ENCODE measurements at places on chromosomes 5 and 9.

GRCh38 chr5:87268970-87269377, 1.3 kb downstream of the RASA1 start:
- DNase-seq, result no peak

DNA sequence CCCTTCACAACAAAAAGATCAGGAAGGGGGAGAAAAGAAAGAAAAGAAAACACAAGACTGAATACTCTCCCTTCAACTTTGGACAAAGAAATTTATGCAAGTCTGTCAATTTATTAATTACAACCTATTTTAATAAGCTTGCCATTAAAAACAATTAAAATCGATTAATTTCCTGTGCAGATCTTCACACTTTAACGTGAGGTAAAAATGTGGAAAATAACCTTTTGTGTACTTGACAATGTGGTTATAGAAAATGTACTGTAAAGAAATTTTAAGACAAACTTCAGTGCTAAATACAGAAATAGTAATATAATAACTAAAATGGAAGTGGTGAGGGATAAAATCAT, 2.7 kb upstream of the MLLT3 start:
- no peak for DNase-seq

DNA sequence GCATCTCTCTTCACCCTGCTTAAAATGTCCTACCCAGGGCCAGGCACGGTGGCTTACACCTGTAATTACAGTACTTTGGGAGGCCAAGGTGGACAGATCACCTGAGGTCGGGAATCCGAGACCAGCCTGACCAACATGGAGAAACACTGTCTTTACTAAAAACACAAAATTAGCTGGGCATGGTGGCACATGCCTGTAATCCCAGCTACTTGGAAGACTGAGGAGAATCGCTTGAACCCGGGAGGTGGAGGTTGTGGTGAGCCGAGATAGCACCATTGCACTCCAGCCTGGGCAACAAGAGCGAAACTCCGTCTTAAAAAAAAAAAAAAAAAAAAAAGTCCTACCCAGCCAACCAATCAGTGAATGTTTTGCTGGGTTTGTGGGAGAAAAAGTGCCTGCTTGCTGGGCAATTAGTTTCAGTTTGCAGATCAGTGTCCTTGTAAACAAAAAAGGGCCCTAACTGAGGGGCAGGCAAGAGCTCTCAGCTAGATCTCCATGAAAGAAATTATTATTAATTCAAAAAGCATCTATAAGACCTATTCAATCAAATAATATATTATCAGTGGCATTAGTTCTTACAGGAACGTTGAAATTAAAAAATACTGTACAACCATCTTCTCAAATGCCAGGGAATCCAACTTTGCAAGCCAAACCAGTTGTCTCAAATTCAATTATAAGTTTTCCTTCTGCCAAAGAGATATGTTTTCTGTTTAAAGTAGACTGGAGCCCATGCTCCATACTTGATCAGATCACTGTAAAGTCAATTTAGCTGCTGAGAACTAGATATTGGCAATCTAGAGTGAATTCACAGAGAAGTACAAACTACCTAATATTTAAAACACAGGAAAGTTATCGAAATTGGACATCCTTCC, 3.9 kb downstream of the MEGF9 start:
- DNase-seq, result no peak

DNA sequence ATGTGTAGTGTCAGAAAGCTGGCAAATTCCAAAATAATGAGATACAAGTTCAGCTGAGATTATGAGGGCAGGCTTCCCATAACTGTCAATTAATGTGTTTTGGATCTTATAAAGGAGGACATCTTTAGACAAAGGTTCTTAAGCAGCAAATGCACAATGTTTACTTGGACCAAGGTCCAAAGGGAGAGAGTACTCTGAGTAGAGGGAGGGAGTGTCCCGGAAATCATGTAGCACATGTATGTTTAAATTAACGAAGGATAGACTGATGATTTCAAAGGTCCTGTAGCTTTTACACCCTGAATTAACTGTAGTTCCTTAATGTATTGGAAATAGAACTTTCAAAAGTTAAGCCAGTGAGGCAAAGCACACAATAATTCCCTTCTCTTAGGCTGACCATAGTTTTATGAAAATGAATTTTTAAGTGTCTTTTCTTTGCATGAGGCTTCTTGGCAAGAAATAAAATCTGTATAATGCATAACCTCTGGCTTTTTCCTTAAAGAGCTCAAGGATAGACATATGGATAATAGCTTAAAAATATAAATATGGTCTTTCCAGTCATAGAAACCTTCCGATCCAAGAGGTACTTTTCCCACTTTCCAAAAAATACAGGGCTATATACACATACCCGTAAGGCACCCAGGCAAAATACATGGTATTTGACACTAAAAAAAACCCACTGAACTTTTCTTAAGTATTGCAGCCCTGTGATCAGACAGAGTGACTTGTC, 93.0 kb downstream of the PCSK5 start:
- DNase-seq, result no peak

DNA sequence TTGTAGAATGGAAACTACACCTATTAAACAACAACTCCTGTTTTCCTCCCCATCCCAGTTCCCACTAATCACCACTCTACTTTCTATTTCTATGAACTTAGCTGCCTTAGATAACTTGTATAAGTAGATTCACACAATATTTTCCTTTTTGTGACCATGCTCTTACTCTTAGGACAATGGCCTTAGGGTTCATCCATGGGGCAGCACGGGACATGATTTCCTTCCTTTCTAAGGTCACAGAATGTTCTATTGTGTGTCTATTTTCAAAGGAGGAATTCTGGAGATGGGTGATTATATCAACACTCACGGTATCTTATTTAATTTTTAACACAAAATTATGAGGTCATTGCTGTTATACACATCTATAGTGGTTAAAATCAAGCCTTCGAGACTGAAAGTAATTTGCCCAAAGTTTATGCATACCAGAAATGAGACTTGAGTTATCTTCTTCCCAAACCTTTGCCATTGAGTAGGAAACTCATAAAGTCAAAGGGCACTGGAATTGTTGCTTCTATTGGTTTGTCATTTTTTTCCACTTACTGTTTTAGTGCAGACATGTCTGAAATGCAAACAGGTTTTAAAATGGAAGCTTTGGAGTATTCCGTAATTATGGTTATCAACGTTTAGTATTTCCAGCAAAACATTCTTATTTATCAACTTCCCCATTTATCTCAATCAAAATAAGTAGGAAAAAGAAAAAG, 23.6 kb downstream of the CTSL start:
- no peak for DNase-seq

GRCh38 chr5:40494631-40495236, 185.0 kb upstream of the PTGER4 start:
- no peak for DNase-seq

GRCh38 chr9:11045589-11045988, 432.8 kb upstream of the PTPRD start:
- DNase-seq, result no peak
